Prostate gland (tissue), 2 donors: ENCODE measurements at places on chromosomes 16 and 17. TPM values are rescaled to one million over a fixed set of nuclear protein-coding genes. Genes with fewer than 3 reads are reported as not detected.
A peak's percentile ranks its signal among the peaks of the same experiment; 100 is the strongest.

DNA sequence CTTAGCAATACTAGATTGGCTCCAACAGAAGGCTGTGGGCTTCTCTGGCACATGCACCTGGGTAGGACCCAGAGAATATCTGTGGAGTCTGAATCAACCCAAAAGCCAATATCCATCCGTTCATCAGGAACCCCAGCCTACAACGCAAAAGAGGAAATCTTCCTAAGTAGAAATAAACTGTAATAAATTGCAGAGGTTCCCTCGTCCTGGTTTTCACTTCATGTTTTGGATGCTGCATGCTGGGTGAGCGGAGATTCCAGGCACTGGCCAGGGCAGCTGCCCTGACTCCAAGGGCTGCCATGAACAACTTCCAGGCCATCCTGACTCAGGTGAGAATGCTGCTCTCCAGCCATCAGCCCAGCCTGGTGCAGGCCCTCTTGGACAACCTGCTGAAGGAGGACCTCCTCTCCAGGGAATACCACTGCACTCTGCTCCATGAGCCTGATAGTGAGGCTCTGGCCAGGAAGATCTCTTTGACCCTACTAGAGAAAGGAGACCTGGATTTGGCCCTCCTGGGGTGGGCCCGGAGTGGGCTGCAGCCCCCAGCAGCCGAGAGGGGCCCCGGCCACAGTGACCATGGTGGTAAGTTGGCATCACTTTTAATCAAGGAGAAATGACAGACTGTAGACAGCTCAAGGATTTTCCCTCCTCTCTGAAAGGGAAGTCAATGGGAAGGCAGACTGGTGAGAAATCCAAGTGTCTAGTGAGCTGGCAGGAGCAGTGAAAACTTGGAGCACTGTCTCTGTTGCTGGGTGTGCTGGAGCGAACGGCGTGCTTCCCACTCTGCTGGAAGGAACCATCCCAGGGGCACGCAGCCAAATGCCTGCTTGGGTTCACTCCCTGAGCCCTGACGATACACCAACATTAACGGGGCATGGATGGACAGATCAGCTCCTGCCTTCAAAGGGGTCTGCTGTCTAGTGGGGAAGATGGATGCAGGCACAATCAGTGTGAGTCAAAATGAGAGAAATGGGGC is 10.7 kb upstream of the CIITA start:
- no peak for DNase-seq
- no peaks in the 10 kb centered on the region for H3K27me3 ChIP-seq
- H3K4me1 ChIP-seq = no peaks in the 10 kb centered on the region
- no peak overlapping the region for H3K27ac ChIP-seq

GRCh38 chr17:17951524-17951923 is 20.7 kb downstream of the TOM1L2 start:
- H3K27ac ChIP-seq = peak overlapping the region; percentile 70
- no peaks in the 10 kb centered on the region for H3K36me3 ChIP-seq
- H3K4me1 ChIP-seq = peaks cover 6% of the 10 kb centered on the region
- DNase-seq = no peak
- no peaks in the 10 kb centered on the region for H3K27me3 ChIP-seq
- H3K4me3 ChIP-seq = no peak overlapping the region

GRCh38 chr17:319266-319665 is 33.3 kb downstream of the RPH3AL start:
- H3K27me3 ChIP-seq = no peaks in the 10 kb centered on the region
- no peaks in the 10 kb centered on the region for H3K36me3 ChIP-seq
- H3K27ac ChIP-seq = no peak overlapping the region
- no peak overlapping the region for H3K4me3 ChIP-seq
- H3K4me1 ChIP-seq = no peaks in the 10 kb centered on the region

GRCh38 chr16:80836846-80837245 is 32.4 kb upstream of the CDYL2 start:
- no peaks in the 10 kb centered on the region for H3K36me3 ChIP-seq
- no peaks in the 10 kb centered on the region for H3K27me3 ChIP-seq
- H3K4me1 ChIP-seq = peaks cover 15% of the 10 kb centered on the region
- H3K4me3 ChIP-seq = no peak overlapping the region
- peak overlapping the region; percentile 55 for H3K27ac ChIP-seq

GRCh38 chr16:49350265-49351095 is 23.1 kb upstream of the C16orf78 start:
- DNase-seq = peak; percentile 37
- H3K27ac ChIP-seq = no peak overlapping the region
- no peaks in the 10 kb centered on the region for H3K4me1 ChIP-seq
- no peak overlapping the region for H3K4me3 ChIP-seq
- H3K27me3 ChIP-seq = peaks cover 8% of the 10 kb centered on the region

DNA sequence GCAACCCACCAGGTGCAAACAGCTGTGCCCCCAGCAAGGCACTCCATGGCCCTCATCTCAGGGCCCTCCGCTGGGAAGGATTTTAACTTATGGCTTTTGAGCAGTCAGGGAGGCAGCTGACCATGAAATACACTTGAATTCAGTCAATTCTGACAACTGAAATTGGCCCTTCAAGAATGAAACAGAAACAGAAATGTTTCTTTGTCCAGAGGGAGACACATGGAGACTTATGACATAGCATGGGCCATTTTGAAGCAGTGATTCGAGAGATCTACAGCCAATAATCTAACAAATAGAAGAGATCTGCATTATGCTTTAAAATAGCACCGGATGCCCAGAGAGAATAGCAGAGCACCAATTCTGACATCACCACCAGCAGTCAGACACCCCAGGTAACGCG is 7.5 kb downstream of the CACNG1 start:
- no peak for DNase-seq
- H3K4me3 ChIP-seq = no peak overlapping the region
- no peaks in the 10 kb centered on the region for H3K36me3 ChIP-seq
- H3K4me1 ChIP-seq = no peaks in the 10 kb centered on the region
- H3K27ac ChIP-seq = no peak overlapping the region

DNA sequence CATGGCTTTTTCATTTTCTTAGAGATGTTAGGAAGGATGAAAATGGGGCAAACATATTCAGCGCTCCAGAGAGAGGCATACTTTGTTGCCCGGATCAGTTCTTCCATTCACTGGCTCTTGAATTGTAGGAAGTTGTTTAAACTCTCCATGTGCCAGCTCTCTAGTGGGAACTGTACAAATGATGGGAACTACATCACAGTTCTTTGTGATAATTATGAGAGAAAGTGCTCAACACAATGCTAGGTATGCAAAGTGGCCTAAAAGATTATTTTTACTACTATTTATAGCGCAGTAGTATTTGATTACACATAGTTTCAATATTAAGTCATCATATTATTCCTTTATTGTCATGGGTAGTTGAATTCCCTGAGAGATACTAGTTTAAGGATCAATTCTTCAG is 268.5 kb downstream of the RBFOX1 start:
- H3K4me3 ChIP-seq = no peak overlapping the region
- no peaks in the 10 kb centered on the region for H3K4me1 ChIP-seq
- no peak for DNase-seq
- H3K27ac ChIP-seq = no peak overlapping the region
- H3K27me3 ChIP-seq = no peaks in the 10 kb centered on the region
- no peaks in the 10 kb centered on the region for H3K36me3 ChIP-seq

DNA sequence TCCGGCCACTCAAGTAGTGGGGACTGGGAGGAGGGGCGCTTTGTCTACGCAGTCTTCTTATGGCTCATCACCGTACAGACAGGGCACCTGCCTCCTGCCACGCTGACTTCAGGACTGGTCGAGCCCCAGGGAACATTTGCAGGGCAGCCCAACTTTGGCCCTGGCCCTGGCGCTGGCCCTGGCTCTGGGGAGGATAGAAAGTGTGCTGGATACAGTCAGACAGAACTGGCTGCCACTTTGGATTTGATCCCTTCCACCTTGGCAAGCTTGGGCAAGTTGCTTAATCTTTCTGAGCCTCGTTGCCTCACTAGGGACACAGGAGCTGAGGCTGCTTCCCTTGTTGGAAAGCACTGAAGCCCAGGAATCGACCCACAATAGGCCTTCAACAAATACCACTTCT is 13.6 kb downstream of the LGALS9 start:
- H3K4me3 ChIP-seq = no peak overlapping the region
- DNase-seq = no peak
- H3K27me3 ChIP-seq = no peaks in the 10 kb centered on the region
- no peaks in the 10 kb centered on the region for H3K4me1 ChIP-seq
- H3K27ac ChIP-seq = no peak overlapping the region

- H3K4me3 ChIP-seq = no peak overlapping the region
- no peak overlapping the region for H3K27ac ChIP-seq
- no peak for DNase-seq
- H3K27me3 ChIP-seq = no peaks in the 10 kb centered on the region
- no peaks in the 10 kb centered on the region for H3K36me3 ChIP-seq
Observed at GRCh38 chr16:64858076-64858475, 263.8 kb downstream of the CDH11 start.

DNA sequence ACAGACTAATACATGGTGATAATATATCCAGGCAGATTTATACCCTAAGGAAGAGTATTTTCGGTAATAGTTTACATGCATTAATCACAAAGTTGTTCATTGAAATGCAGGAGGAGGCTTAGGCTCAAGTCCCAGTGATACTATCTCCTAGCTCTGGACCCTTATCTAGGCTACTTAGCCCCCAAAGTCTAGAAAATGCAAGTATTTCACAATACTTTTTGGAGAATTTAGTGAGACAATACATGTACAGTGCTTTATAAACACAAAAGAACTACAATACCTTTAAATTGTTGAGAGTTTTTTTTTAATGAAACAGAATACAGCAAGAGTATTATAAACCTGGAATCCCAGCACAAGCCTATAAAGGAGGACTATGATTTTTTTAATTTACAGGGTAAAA is 473.9 kb downstream of the HS3ST3B1 start:
- no peaks in the 10 kb centered on the region for H3K27me3 ChIP-seq
- no peaks in the 10 kb centered on the region for H3K4me1 ChIP-seq
- DNase-seq = no peak
- no peaks in the 10 kb centered on the region for H3K36me3 ChIP-seq
- no peak overlapping the region for H3K27ac ChIP-seq

DNA sequence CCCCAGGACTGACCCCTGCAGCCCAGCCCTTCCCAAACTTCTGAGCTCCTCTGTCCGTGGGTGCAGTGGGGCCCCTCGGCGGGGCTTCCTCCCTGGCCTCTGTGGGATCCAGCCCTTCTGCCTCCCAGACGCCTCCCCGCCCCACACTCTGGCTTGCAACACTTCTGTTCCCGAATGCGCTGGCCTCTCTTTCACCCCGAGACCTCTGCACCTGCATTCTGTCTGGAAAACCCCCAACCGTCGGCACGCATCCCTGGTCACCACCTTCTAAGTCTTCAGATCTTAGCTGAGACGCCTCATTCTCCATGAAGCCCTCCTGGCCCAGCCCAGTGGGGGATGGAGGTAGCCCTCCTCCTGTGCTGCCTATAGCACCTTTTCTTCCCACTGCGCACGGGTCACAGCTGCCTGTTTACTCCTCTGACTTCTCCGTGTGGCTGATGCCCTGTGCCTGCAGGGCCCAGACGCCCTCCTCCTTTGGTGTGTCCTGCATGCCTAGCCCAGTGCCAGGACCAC is 26.4 kb downstream of the TMEM235 start:
- no peaks in the 10 kb centered on the region for H3K36me3 ChIP-seq
- H3K27ac ChIP-seq = no peak overlapping the region
- H3K4me1 ChIP-seq = no peaks in the 10 kb centered on the region
- no peaks in the 10 kb centered on the region for H3K27me3 ChIP-seq

GRCh38 chr17:72723711-72724110 is 368.8 kb downstream of the SLC39A11 start:
- DNase-seq = no peak
- no peaks in the 10 kb centered on the region for H3K36me3 ChIP-seq
- H3K27ac ChIP-seq = no peak overlapping the region
- H3K4me1 ChIP-seq = no peaks in the 10 kb centered on the region

DNA sequence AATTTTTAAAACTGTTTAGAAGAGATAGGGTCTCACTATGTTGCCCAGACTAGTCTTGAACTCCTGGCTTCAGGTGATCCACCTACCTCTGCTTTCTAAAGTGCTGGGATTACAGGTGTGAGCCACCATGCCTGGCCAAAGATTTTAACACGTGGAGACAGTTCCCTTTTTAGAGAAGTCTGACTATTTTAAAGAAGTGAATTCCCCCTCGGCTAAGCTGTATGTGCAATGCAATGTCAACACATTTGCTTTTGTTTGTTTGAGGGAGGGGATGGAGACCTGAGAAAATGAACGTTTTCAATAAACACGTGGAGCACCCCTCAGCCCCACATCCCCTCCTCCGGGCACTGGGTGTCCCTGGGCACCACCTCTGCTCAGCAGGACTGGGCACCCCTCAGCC is 14.3 kb upstream of the RNPS1 start:
- H3K4me3 ChIP-seq = no peak overlapping the region
- no peaks in the 10 kb centered on the region for H3K36me3 ChIP-seq
- DNase-seq = no peak
- no peaks in the 10 kb centered on the region for H3K4me1 ChIP-seq
- H3K27ac ChIP-seq = no peak overlapping the region

- H3K4me3 ChIP-seq = peak overlapping the region; percentile 78
- peak overlapping the region; percentile 94 for H3K27ac ChIP-seq
- H3K4me1 ChIP-seq = peaks cover 10% of the 10 kb centered on the region
- H3K27me3 ChIP-seq = no peaks in the 10 kb centered on the region
- H3K36me3 ChIP-seq = no peaks in the 10 kb centered on the region
Observed at GRCh38 chr16:29994600-29995323, 655 bp downstream of the HIRIP3 start.

DNA sequence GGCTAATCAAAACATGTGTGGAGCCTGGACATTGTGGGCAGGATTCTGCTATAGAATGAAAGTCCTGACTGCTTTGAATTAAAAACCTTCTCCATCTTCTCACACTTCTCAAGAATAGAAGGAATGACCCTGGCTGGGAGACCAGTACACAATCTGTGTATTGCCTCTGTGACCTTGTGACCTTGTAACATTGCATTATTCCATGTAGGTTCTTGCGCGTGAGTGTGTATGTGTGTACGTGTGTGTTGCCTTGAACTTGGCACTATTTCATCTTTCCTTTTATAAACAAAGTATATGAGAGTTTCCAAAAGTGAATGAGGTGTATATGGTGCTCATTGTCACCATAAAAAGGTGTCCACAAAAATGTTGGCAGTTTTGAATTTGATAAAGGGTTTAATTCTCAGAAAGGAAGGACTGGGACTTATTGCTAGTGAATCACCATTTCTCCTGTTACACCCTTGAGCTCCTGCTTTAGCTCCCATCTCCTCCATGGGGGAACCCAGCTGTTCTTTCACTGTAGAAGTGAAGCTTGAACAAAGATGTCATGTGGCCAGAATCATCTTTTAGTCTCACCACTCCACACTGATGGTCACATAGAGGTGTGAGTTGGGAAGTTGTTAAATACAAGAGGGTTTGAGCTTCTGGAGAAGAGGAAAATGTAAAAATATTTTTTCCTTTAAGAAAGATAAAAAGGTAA is 244.9 kb downstream of the FTO start:
- no peak for DNase-seq
- H3K27ac ChIP-seq = no peak overlapping the region
- no peaks in the 10 kb centered on the region for H3K27me3 ChIP-seq

SAMD14 gene
- total RNA-seq = 7.4 TPM

HEATR9 gene
- total RNA-seq = 0.40 TPM

RGS9 gene
- 7.9 TPM for total RNA-seq

MAP2K3 gene
- total RNA-seq = 24.0 TPM

SLFN14 gene
- not detected for total RNA-seq

C17orf78 gene
- not detected for total RNA-seq

ABCA10 gene
- total RNA-seq = 0.59 TPM

AURKB gene
- total RNA-seq = 6.6 TPM

MMP28 gene
- total RNA-seq = 12.8 TPM

TMC8 gene
- 1.2 TPM for total RNA-seq
